ENCODE measurements at places on chromosomes 16 and 17.

DNA sequence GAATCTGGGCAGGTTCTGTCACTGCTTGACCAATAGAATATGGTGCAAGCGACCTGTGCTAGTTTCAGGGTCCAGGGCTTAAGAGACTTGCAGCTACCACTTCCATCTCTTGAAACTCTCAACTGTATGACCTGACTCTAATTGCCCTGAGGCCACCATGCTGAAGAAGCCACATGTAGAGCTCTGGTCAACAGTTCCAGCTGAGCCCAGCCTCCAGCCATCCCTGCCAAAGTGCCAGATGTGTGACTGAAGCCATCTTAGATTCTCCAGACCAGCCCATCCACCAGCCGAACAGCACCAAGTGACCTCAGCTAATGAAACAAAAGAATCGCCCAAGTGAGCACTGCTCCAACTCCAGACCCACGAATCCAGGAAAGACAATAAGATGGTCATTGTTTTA is 3.4 kb upstream of the MT2A start:
- DNase-seq, result no peak

DNA sequence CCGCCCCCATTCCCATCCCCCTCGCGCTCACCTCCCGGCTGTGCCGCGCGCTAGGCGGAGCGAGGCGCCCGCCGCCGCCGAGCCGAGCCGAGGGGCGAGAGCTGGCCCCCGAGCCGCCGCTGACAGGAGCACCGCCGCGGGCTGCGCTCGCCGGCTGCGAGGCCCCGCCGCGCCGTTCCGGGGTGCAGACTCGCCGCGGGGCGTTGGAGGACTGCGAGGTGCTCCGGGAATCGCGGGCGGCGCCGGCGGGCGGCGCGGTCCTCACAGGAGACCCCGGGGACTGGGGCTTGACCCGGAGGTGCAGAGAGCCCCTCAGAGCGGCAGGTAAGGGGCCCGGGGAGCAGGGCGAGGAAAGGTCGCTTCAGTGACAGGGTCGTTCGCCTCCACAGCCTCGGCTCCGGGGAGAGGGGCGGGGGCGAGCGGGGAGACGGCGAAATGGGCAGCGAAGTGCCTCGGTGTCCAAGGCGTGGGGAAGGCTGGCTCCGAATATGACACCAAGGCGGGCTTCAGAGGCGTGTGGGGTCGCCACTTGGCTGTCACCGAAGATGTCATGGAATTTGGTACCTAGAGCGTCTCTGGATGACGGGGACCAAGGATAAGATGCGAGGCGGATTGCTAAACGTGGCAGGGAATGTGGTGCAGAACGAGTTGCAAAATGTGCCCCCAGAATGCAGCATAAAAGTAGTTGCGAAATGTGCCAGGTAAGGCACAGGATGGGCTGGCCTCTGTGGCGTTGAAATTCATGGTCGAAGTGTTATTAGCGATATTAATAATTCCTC is 580 bp downstream of the TANC2 start:
- DNase-seq, result peak; percentile 55

- DNase-seq, result no peak
Observed at GRCh38 chr17:8844229-8845218, 22.9 kb downstream of the PIK3R6 start.

DNA sequence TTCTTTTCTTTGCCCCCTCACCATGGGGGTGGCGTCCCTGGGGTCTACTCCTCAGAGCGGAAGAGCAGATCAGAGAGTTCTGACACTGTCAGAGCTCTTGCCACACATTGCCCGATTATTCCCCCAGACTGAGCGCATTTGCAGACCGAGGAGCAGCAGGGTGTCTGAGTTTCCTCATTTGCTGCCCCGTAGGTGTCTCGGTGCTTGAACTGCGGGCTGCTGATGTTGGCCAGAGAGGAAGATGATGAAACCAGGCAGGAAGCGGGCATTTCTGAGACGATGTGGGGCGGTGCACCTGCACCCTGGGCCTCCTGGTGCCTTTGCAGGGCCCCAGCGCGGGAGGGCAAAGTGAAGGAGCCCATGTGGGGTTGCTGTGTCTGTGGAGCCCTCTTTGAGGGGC is 55.2 kb downstream of the ARSG start:
- DNase-seq, result peak; percentile 44

DNA sequence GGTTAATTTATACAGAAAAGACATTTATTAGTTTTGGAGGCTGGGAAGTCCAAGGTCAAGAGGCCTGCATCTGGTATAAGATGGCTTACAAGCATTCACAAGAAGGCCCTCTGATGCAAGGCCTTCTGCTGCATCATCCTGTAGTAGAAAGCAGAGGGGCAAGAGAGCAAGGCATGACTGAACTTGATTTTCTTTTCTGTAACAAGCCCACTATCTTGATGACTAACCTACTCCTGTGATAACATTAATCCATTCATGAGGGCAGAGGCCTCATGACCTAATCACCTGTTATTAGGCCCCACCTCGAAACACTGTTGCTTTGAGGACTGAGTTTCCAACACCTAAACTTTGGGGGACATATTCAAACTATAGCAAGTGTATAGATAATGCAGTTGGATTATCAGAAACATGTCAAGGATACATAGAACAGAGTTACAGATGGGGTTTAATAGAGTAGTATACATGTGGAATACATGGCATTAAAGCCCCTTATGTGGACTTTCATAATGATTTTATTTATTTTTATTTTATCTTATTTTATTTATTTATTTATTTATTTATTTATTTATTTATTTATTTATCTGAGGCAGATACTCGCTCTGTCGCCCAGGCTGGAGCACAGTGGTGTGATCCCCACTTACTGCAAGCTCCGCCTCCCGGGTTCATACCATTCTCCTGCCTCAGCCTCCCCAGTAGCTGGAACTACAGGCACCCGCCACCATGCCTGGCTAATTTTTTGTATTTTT is 88.2 kb downstream of the CHD9 start:
- no peak for DNase-seq

DNA sequence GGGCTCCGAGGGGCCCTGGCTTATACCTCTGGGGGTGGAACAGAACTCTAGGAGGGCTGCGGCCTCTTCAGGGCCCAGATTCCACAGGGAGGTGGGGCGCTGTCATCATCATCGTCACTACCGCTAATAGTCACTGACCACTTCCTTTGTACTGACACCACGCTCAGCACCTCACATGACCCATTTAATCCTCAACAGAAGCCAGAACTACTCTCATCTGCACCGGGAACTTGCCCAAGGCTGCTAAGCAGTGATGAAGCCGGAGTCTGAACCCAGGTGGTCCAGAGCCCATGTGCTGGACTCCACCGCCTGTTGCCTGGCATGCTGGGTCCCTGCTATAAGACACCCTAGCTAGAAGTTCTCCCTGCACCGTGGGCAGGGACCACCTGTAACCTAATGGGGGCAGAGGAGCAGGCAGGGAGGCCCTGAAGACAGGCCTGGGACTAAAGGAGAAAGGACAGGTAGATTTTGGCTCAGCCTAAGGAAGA is 12.0 kb downstream of the UNC13D start:
- peak; percentile 36 for DNase-seq

GRCh38 chr17:81306898-81307510 is 11.9 kb upstream of the SLC38A10 start:
- no peak for DNase-seq

- DNase-seq, result no peak
Observed at GRCh38 chr16:57622361-57623250, 5.8 kb upstream of the ADGRG1 start.

DNA sequence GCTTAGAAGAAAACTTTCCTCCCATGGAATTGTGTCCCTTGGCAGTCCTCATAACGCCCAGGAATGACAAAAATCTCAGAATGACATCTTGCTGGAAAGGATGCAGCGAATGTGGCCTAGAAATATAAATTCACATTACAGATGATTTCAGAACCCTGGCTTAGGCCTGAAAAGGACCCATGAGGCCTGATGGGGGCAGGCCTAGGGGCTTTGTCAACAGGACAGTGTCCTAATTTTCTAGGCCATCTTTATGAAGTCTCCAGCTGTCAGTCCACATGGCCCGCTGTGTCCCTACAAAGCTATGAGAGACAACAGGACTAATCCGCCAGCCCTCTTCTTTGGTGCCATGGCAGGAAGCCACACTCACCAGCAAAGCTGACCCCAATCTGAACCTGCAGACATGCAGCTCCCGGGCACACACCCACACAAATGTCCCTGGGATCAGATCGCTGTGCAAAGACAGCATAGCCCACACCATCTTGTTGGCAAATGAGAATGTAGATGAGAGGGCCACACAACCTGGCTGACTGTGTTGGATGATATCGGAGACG is 40.4 kb upstream of the DNAH17 start:
- no peak for DNase-seq

GRCh38 chr16:7861891-7862582 is 529.4 kb downstream of the RBFOX1 start:
- DNase-seq, result no peak

DNA sequence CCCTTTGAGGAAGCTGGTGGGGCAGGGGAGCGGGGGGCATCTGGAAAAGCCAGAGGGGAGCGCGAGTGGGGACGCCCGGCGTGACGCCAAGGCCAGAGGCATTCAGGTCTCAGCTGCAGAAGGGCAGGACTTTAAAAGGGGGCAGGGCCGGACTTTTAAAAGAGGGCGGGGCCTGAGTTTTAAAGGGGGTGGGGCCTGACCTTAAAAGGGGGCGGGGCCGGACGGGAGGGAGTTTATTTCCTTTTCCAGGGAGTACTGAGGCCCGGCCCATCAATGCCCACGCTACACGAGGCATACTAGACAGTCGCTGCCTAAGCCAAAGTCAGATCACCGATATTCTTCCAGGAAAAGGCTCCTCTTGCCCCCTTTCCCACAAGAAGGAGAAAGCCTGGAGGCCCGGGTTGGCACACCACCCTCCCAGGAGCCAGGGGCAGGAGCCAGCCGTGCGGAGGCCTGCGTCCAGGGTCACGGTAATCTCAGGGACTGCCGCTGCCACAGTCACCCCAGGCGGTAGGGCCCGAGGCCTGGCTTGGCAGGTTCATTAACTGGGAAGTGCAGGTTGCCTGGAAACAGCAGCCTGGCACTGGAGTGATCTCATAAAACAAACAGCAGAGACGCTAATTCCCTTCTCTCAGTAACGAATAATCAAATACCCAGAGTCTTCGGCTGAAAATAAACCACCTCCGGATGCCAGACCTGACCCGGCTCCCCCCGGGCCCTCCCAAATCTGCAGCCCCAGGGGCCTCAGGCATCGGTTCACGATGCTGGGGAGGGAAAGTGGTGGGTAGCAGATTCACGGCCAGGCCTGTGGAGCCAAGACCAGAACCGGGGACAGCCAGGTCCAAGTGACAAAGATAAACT is 90.7 kb downstream of the TIMM22 start:
- DNase-seq, result no peak

DNA sequence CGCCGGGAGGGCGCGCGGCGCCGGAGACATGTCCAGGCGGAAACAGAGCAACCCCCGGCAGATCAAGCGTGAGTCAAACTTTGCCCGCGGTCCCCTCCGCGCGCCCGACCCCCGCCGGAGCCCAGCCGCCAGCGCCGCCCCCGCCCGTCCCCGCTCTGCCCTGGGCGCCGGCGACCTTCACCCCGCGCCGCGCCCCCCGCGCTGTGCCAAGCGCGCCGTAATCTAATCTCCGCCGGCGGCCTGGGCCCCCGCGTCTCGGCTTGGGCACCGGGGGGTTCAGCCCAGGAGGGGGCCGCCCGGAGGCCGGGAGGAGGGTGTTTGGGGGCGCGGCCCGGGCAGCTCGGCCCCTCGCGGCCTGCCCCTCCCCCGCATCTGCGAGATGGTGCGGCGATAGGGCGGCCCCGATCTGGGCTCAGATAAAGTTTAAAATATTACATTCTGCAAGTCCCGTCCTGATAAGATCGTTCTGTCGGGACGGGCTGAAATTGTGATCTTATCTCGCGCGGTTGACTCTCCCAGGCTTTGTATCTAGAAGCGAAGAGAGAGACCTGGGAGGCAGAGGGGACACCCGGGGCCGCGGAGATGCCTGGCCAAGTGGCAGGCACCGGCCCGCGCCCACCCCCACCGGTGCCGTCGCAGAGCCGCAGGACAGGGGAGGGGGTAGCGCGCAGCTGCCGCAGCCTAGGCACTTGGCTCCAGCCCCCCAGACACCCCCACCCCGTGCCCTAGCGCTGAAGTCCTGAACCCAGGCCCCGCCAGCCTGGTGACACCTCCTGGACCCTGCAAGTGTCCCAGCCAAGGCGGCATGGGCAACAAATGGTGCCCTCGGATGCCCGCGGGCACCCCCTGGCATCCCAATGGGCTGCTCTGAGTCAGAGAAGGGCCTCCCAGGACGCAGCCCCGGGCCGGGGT is 787 bp downstream of the ZFPM1 start:
- DNase-seq, result peak; percentile 21

GRCh38 chr17:76537288-76537577 is 276 bp downstream of the CYGB start:
- no peak for DNase-seq

DNA sequence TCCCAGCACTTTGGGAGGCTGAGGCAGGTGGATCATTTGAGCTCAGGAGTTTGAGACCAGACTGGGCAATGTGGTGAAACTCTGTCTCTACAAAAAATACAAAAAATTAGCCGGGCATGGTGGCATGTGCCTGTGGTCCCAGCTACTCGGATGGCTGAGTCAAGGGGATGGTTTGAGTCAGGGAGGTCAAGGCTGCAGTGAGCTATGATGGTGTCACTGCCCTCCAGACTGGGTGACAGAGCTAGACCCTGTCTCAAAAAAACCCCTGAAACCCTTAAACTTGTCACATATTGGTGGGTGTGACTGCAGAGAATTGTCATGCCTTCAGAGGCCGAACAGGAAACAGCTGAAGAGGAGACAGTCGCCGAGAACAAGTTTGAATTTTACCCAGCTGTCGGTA is 13.4 kb downstream of the RPTOR start:
- DNase-seq, result no peak

- no peak for DNase-seq
Observed at GRCh38 chr17:37045351-37045922, 96.7 kb downstream of the AATF start.

GRCh38 chr16:29845656-29846055 is 17.4 kb downstream of the CDIPT start:
- DNase-seq, result no peak

DNA sequence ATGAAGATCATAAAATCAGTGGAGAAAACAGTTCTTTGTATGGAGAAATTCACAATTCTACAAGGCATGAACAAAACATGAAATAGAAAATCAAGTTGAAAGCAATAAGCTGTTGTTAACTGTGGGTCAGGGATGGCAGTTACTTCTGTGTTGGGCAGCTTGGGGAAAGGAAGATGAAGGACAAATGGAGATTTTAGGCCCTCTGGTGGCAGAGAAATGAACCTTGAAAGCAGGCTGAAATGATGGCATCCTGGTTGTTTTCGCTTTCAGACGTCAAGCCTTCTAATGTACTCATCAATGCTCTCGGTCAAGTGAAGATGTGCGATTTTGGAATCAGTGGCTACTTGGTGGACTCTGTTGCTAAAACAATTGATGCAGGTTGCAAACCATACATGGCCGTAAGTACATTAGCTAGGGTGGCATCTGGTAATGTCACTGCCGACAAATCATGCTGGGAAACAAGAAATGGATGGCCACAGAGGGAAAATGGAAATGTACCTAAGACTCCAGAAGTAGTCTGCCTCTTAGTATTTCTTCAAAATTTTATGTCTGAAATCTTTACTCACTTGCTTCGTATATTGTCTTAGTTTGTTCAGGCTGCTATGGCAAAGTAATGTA is 108.9 kb downstream of the MAP2K6 start:
- no peak for DNase-seq
